ENCODE measurements at places on chromosomes 3 and 15.

- DNase-seq, result no peak
Measured at GRCh38 chr3:105512061-105512460, 145.4 kb downstream of the ALCAM start.

DNA sequence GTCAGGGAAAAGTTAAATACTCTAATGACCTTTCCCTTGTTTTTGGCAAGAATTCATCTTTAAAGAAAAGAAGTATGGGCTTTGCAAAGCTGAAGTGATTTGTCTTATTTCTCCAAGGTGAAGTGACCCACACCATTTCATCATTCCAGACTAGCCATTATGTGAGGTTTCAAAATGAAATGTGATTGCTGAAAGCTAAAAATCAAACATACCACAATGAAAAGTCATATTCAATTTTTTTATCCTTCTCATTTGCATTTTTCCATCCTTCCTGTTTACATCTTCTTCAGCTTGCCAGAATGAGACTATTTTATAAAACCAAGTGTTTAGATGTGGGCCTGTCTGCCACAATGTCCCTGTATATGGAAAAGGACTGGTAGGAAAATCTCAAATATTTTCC, 142.3 kb upstream of the STRIT1 start:
- DNase-seq, result no peak

DNA sequence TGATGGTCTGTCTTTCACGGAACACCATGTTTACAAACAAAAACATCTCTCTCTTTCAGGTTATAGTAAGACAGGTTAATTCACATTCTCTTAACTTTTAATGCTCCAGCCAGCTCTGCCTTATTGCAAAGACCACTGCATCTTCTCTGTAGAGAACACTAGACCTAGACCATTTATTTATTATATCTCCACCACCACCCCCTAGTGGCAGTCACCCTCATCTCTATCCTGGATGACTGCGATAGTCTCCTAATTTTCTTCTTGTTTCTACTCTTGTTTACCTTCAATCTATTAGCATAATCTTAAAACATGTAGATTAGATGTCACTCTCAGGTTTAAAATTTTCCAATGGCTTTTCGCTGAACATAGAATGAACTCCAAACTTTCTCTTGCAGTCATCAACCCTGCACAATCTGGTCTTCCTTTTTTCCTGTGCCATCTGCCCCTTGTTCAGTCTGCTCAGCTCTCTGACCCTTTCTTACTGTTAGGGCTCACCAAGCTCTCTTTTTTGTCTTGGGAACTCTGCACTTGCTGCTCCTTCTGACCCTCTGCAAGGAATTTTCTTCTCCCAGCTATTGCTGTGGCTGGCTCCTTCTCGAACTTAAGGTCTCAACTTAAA, 155.6 kb downstream of the SQOR start:
- no peak for DNase-seq

GRCh38 chr3:37956723-37957538, 33.7 kb upstream of the VILL start:
- DNase-seq, result peak; percentile 3

DNA sequence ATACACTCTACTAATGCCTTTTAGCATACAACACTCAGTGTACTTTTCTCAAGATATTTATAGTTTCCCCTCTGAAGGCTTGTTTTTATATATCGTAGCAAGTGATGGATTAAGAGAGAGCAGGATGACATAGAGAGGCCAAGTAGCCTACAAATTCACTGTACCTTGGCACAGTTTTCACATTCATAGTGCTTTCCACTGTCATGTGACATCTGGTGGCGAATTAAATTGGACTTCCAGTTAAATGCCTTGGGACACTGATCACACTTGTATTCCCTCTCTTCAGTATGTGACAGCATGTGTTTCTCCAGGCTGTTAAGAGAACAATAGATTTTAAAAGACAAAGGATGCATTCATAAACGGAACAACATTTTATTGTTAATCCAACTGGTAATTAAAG, 541.1 kb downstream of the MECOM start:
- no peak for DNase-seq

DNA sequence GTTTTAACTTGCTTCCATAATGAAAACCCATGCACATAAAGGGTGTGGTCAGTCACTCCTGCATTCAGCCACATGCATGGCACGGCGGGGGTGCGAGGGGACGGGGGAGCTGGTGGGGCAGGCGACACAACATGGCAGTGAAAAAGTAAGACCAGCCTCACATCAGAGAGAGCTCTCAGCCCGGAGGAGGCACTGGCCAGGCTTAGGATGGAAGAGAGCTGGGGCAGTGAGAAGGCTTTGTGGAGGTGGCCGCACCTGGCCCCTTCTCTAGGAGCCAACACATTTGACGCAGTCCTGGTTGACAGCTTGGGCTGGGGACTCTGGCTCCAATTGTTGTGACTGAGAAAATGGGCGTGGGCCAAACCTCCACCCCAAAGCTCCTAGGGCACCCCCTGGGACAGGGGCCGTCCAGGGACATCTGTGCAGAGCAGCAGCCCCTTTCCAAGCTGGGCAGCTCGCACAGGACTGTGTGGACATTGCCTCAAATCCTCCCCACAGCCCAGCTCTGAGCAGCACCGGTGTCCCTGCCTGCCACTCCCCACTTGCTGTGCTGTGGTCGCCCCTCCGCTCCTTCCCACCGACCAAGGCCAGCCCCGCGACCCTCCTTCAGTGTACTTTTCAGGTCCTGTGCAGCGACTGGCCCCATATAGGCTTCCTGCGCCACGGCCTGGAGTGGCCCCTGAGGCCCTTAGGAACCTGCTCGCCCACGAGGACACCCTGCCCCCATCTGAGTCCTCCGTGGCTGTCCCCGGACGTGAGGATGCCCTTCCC, 126.0 kb upstream of the IQSEC1 start:
- no peak for DNase-seq

DNA sequence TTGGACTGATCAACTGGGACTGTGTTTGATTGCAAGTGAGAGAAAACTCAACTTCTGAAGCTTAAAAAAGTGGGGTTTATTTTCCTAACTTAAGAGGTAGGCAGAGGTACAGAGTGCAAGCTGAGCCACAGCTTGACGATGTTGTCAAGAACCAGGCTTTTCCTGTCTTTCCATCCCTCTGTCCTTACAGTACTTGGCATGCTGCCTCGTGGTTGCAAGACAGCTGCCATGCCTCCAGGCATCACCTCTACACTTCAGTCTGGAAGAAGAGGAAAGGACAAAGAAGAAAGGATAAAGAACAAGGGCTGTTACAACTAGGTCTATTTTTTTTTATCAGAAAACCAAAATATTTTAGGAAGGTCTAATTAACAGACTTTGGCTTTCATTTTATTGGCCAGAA, 51.8 kb upstream of the GALNT15 start:
- DNase-seq, result no peak

DNA sequence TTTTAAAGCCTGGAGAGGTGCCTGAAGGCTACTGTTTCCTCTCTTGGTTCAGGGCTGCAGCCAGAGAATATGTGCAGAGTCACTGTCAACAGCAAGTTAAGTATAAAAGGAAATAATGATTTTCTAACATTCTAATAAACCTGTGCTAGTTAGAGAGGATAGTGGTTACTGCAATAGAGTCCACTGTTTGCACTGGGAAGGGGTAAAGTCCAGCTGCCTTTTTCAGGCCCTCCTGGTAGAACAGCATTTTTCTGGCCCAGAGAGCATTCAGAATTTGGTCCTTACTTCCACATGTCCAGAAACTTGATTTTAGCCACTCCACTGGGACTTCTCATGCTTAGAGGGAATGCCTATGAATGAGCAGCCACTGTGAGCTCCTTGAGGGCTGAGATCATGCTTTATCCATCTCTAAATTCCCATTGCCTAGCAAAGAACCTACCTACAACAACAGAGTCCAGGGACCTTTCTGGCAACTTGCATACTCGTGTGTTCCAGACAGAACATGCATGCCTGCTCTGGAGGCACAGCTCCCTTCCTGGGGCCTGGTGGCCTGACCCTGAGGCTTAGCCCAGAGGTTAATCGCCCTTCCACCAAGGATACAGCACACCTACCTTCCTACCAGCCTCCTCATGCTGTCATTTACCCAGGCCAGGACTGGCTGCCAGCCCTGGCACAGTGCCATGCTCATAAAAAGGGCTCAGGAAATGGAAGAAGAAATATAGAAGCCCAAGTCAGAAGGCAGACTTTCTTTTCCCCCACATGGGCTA, 50.3 kb upstream of the ATP13A3 start:
- DNase-seq, result no peak

DNA sequence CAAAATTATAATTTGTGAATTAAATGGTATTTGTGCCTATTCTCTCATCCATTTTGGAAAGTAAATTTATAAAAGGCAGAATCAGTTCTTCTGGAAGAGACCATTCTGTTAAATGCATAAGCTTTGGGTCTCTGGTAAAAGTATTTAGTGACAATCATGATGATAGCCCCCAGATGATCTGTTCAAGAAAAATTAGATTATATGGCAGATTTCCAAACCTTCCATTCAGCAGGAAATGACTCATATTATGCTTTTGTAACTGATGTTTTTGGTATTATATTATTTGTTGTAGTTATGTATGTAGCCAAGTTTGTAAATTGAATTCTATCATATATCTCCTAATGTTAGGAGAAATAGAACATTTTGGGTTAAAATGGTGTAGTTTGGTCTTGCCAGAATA, 340.8 kb upstream of the DPH6 start:
- no peak for DNase-seq

DNA sequence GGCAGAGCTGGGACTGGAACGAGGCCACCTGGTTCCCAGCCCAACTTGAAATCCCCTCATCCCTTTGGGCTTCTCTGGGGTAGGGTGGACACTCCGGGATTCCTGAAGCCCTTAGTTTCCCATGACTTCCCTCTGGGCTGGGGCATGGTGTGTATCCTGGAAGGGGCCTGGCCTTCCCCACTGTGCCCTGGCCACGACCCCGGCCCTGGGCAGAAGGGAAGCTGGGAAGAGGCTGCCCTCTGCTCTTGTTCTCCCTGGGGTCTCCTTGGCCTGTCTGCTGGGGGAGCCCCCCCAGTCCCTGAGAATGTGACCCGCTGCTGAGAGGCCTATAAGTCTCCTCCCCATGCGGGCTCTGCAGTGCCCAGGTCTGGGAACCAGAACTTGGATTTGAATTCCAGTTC, 104.9 kb downstream of the LINGO1 start:
- no peak for DNase-seq

Measured in osteocyte (in vitro differentiated cells).